ENCODE measurements at places on chromosomes 11 and 22. TPM values are rescaled to one million over a fixed set of nuclear protein-coding genes. Genes with fewer than 3 reads are reported as not detected.

TMEM191C gene
- 6.4 TPM for total RNA-seq

ADM gene
- 82.5 TPM for total RNA-seq

SPDYC gene
- not detected for total RNA-seq

CNIH2 gene
- 5.2 TPM for total RNA-seq

OR2D2 gene
- total RNA-seq, result not detected

GUCY1A2 gene
- total RNA-seq, result not detected

PC gene
- 24.5 TPM for total RNA-seq

NTM gene
- total RNA-seq, result not detected

APOL1 gene
- total RNA-seq, result not detected

GTSE1 gene
- total RNA-seq, result 26.4 TPM

ANO1 gene
- total RNA-seq, result 184 TPM

MAPK8IP1 gene
- 7.1 TPM for total RNA-seq

SLC6A5 gene
- total RNA-seq, result not detected

PRODH gene
- total RNA-seq, result 0.84 TPM

MFRP gene
- not detected for total RNA-seq

DNAJB7 gene
- not detected for total RNA-seq

ACTN3 gene
- not detected for total RNA-seq

RFPL1 gene
- total RNA-seq, result not detected

APOL4 gene
- not detected for total RNA-seq

RAG2 gene
- total RNA-seq, result not detected

PLAAT2 gene
- total RNA-seq, result 3.0 TPM

CRYAB gene
- total RNA-seq, result not detected

GPHA2 gene
- not detected for total RNA-seq

BRSK2 gene
- total RNA-seq, result 2.8 TPM

APOBEC3C gene
- 35.5 TPM for total RNA-seq

NCF4 gene
- 0.47 TPM for total RNA-seq

Data from PC-3 (cell line).